ENCODE measurements at places on chromosomes 12 and 14.

DNA sequence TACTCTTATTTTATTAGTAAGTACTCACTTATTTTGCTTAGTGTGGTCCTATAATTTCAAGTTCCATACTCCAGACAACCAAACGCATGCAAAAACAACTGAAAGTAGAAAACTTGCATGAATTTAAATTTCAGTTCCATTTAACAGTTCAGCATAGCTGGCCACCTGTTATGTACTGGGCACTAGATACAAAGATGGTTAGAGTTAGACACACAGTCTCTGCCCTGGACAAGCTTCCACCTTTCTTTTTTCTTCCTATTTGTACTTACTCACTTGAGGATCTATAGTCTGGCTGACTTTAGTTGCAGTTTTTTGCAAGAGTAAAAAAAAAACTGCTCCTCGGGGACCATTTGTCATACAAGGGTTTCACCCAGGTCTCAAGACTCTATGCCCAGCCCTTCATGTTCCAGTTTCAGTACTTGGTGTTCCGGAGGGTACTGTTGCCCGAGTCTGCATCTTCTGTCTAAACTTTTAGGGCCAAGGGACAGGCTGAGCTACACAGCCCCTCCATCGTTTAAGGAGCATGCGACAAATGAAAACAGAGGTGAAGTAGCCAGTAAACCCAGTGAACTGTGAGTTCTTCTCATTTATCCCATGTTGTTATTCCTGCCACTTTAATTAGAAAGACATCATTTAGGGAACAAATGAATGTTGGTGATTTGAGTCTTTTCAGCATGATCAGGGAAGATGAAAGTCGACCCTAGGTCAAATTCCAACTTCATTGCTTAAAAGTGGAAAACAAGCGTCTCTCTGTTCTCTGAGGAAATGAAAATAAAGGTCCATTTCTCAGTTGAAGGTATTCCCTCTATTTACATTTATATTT is 22.3 kb downstream of the RPGRIP1 start:
- no peak for DNase-seq

DNA sequence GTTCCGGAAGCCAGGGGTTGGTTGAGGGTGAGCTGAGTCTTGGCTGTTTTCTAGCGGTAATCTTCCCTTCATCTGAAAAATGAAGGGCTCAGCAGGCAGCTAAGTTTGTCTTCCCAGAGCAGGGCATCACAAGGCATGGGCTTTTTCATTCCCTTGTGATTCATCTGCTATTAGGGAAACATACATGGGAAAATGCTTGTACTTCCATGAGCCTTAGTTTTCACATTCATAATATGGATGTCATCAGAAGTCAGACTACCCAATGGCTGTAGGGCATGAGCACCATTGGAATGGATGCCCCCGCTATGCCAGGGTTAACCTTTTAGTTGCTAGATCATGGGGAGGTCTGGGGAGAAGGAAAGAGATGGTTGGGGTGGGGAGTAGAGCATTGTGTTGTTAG is 18.7 kb downstream of the HELB start:
- DNase-seq = no peak

DNA sequence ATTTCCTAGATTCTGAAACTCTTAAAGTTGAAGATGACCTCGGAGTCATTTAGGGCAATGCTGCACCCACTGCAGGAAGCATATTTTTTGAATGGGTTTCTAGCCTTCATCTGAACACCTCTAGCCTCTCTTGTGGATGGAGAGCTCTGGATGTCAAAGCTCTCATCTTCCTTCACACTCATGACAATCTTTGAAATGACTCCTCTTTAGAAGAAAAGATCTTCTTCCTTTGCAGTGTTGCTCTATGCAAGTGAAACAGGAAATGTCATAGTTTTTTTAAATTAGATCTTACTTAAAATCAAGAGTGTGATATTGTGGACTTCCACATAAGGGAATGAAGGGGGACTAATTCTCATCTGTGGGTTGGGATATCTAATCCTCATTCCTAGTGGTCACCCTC is 86.3 kb upstream of the GRIP1 start:
- DNase-seq = no peak

GRCh38 chr12:40469736-40470135 is 222.5 kb upstream of the CNTN1 start:
- no peak for DNase-seq

DNA sequence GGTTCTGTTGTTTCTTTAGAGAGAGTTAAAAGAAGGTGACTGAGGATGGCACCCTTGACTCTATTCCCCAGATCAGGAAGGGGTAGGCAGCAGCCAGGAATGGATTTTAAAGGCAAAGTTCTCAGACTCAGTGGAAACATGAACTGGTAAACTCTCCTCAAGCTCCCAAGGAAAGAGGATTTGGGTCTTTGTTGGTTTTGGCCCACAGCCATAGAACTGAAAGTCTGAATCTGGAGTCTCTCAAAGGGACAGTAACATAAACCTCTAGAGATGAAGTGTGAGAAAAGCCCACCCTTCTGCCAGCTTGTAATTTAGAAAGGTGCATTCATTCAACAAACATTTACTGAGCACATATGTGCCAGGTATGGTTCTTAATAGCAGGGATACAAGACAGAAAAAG is 28.6 kb upstream of the BLTP3B start:
- no peak for DNase-seq

- DNase-seq = no peak
These were observed 215.2 kb downstream of the RASSF9 start for GRCh38 chr12:85621041-85621440.

GRCh38 chr14:95496690-95497259 is 19.7 kb downstream of the SYNE3 start:
- no peak for DNase-seq

Measured in stimulated activated CD4-positive, alpha-beta T cell treated with anti-CD3 and anti-CD28 coated beads, Interleukin-1b, Interleukin-23, amount 100 ng/mL, for 1 hour (primary cell).